ENCODE measurements at places on chromosomes 16 and 17. TPM values are rescaled to one million over a fixed set of nuclear protein-coding genes. Genes with fewer than 3 reads are reported as not detected.
A peak's percentile ranks its signal among the peaks of the same experiment; 100 is the strongest.

- no peak overlapping the region for H3K27ac ChIP-seq
- no peaks in the 10 kb centered on the region for H3K27me3 ChIP-seq
- H3K36me3 ChIP-seq = no peaks in the 10 kb centered on the region
- no peaks in the 10 kb centered on the region for H3K4me1 ChIP-seq
- DNase-seq = no peak
- no peak overlapping the region for H3K4me3 ChIP-seq
These were observed 42.4 kb upstream of the TRAP1 start for GRCh38 chr16:3759736-3760135.

DNA sequence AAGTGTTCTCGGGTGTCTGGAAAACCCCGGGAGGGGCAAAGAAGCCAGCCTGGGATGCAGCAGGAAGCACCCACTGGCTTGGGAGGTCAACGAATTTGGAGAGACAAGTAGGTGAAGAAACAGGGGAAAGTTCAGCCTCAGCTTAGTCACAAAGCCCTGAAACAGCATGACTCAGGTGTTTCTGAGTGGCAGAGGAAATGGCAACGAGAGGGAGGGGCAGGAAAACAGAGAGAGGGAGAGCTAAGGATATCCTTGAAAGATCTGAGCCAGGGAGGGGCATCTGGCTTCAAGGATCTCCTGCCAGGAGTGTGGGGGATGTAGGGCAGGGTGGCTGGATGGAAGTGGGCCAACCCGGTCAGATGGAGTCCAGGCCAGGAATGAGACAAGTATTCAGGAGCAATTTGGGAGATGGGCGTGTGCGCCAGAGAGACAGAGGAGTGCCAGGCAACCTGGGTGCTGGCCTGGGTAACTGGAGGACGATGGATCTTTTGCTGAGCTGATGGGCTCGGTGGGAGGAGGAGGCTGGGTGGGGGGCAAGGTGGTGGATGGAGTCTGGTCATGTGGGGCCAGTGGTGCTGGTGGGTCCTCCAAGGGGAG, 27.2 kb downstream of the ABCC3 start:
- peak overlapping the region; percentile 75 for H3K27ac ChIP-seq
- no peaks in the 10 kb centered on the region for H3K27me3 ChIP-seq
- H3K36me3 ChIP-seq = no peaks in the 10 kb centered on the region
- H3K4me3 ChIP-seq = no peak overlapping the region
- DNase-seq = peak; percentile 45

GRCh38 chr17:50533185-50533584, 650 bp downstream of the EPN3 start:
- no peaks in the 10 kb centered on the region for H3K36me3 ChIP-seq
- no peak for DNase-seq
- H3K27me3 ChIP-seq = peaks cover 15% of the 10 kb centered on the region
- no peak overlapping the region for H3K27ac ChIP-seq

The SKAP1 gene
- total RNA-seq = 1.9 TPM

The RASD1 gene
- 14.2 TPM for total RNA-seq

The GP1BA gene
- total RNA-seq = 0.31 TPM

GRCh38 chr16:71570144-71570543, 6.7 kb downstream of the TAT start:
- no peak overlapping the region for H3K27ac ChIP-seq
- no peaks in the 10 kb centered on the region for H3K4me1 ChIP-seq
- H3K36me3 ChIP-seq = no peaks in the 10 kb centered on the region
- H3K27me3 ChIP-seq = no peaks in the 10 kb centered on the region
- H3K4me3 ChIP-seq = no peak overlapping the region

- no peak for DNase-seq
- H3K4me3 ChIP-seq = no peak overlapping the region
- peak overlapping the region; percentile 83 for H3K27ac ChIP-seq
- peaks cover 20% of the 10 kb centered on the region for H3K4me1 ChIP-seq
- H3K36me3 ChIP-seq = no peaks in the 10 kb centered on the region
- no peaks in the 10 kb centered on the region for H3K27me3 ChIP-seq
These were observed 3.7 kb upstream of the MYL4 start for GRCh38 chr17:47205419-47205963.

DNA sequence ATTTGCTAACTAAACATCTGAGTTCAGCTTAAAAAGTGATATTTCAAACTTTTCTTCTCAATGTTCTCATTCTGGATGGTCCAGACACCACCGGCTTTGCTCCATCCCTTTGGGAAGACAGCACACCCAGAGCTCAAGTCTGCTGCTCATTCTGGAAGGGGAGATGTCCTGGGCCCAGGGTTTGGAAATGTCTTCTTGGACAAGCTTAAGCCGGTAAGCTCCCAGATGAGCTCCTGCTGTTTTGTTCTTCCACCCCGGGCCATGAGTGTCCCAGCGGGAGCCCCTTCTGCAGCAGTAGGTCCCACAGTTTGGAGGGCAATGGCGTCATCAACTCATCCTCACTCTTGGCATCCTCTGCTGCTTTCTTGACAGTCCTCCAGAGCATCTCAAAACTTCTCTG, 105.2 kb downstream of the TMEM100 start:
- no peaks in the 10 kb centered on the region for H3K27me3 ChIP-seq
- no peak overlapping the region for H3K4me3 ChIP-seq
- no peaks in the 10 kb centered on the region for H3K4me1 ChIP-seq
- DNase-seq = no peak
- H3K36me3 ChIP-seq = no peaks in the 10 kb centered on the region

- no peaks in the 10 kb centered on the region for H3K36me3 ChIP-seq
- no peaks in the 10 kb centered on the region for H3K27me3 ChIP-seq
- no peaks in the 10 kb centered on the region for H3K4me1 ChIP-seq
- DNase-seq = no peak
- H3K4me3 ChIP-seq = no peak overlapping the region
These were observed 35.9 kb downstream of the SLC6A4 start for GRCh38 chr17:30199600-30199999.

- H3K4me1 ChIP-seq = no peaks in the 10 kb centered on the region
- no peak overlapping the region for H3K27ac ChIP-seq
- no peak overlapping the region for H3K4me3 ChIP-seq
- H3K27me3 ChIP-seq = peaks cover 77% of the 10 kb centered on the region
These were observed 71.1 kb upstream of the RPL38 start for GRCh38 chr17:74132354-74132753.

The ATAD5 gene
- 4.4 TPM for total RNA-seq

GRCh38 chr16:86063760-86064405, 164.9 kb downstream of the IRF8 start:
- H3K4me3 ChIP-seq = no peak overlapping the region
- no peak overlapping the region for H3K27ac ChIP-seq
- H3K4me1 ChIP-seq = no peaks in the 10 kb centered on the region
- H3K27me3 ChIP-seq = peaks cover 3% of the 10 kb centered on the region
- DNase-seq = no peak
- H3K36me3 ChIP-seq = no peaks in the 10 kb centered on the region

DNA sequence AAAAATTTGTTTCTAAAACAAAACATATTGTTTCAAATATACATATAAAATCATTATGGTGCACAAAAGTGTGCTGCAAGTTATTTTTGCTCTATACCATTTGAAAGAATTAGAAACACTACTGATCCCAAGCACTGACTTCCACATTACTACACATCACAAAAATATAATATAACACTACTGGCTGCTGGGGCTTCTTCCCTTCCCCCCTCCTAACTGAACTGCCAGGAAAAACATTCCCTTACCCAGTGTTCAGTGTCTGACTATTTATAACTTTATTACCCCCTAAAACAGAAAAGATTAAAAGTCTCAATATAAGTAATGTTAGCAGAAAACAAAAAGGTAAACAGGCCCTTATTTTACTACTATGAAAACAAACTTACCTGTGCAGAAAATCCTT, 36.9 kb downstream of the GPATCH8 start:
- H3K4me3 ChIP-seq = no peak overlapping the region
- H3K27ac ChIP-seq = no peak overlapping the region
- H3K27me3 ChIP-seq = no peaks in the 10 kb centered on the region
- peaks cover 12% of the 10 kb centered on the region for H3K36me3 ChIP-seq
- H3K4me1 ChIP-seq = peaks cover 18% of the 10 kb centered on the region
- DNase-seq = no peak

DNA sequence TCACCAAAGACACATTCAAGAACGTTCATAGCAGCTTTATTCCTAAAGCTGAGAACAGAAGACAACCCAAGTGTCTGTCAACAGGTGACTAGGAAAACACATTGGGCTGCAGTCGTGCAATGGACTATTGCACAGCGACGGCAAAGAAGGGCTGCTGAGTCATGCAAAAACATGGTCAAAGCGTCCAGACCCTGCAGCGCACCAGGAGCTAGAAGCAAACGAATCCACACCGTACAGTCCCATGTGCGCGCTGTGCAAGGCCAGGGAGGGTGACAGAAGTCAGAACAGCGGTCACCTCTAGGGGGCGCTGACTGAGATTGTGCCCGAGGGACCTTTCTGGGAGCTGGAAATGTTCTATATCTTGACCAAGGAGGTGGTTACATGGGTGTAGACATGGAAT, 266.4 kb downstream of the MAF start:
- no peak overlapping the region for H3K27ac ChIP-seq
- no peaks in the 10 kb centered on the region for H3K4me1 ChIP-seq
- DNase-seq = no peak
- no peaks in the 10 kb centered on the region for H3K27me3 ChIP-seq

GRCh38 chr16:88616320-88616719, 22.1 kb upstream of the IL17C start:
- H3K4me3 ChIP-seq = no peak overlapping the region
- peaks cover 22% of the 10 kb centered on the region for H3K4me1 ChIP-seq
- H3K36me3 ChIP-seq = no peaks in the 10 kb centered on the region
- peak; percentile 79 for DNase-seq
- H3K27ac ChIP-seq = no peak overlapping the region

DNA sequence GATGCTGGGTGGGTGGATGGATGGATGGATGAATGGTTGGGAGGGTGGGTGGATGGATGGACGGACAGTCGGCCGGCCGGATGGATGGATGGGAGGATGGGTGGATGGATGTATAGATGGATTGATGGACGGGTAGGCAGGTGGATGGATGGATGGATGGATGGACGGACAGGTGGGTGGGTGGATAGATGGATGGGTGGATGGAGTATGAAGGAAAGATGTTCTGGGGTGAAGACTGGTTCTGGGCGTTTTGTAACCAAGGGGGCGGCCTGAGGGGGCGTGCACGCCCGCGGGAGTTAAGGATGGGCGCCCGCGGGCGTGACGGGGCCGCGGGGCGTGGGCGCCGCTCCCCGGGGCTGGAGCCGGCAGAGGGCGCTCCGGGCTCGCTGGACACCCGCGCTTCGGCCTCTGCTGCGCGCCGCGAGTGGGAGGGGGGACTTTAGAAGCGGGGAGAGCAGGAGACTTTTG, at the start of gene NECAB2:
Gene NECAB2 (plus strand): TSS at position 407 of the 468 bp plus-strand sequence. CDS start 405 bp downstream, outside the sequence.
- peaks cover 39% of the 10 kb centered on the region for H3K27me3 ChIP-seq
- no peaks in the 10 kb centered on the region for H3K36me3 ChIP-seq
- H3K27ac ChIP-seq = no peak within 1 kb of the TSS
- no peak for DNase-seq

GRCh38 chr16:83706394-83706793, 101.4 kb upstream of the HSBP1 start:
- no peaks in the 10 kb centered on the region for H3K4me1 ChIP-seq
- no peaks in the 10 kb centered on the region for H3K27me3 ChIP-seq
- H3K4me3 ChIP-seq = no peak overlapping the region
- H3K36me3 ChIP-seq = no peaks in the 10 kb centered on the region
- DNase-seq = no peak
- no peak overlapping the region for H3K27ac ChIP-seq

DNA sequence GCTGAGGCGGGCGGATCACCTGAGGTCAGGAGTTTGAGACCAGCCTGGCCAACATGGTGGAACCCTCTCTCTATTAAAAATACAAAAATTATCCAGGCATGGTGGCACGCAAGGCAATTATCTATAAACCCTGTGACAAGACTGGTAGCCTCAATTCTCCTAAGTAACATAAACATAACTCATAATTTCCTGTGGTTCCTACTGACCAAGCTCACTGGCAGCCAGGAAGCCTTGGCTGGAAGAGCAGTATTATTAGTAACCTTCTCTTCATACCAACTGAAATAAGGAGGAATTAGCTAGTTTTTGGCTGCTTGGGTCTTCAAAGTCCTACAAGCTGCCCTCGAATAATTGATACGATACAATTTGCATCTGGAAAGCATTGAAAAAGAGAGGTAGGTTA, 31.6 kb upstream of the LRRC37A3 start:
- no peaks in the 10 kb centered on the region for H3K36me3 ChIP-seq
- no peak for DNase-seq
- H3K27me3 ChIP-seq = no peaks in the 10 kb centered on the region
- H3K27ac ChIP-seq = no peak overlapping the region

DNA sequence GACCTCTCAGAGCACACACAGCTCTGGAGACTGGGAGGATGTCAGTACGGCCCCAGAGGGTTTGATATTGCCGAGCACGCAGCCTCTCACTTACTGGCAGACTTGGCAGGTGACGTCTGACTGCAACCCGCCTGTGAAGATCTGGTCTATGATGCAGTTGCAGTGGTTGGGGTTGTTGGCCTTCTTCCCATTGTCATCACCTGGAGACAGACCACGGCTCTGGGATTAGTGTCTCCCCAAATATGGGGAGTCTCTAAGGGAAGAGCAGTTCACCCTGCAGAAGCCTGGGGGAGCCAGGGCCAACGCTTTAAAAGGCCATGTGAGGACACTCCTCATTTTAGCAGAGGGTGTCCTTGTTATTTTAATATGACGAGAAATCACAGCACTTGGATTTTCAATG, 30.1 kb downstream of the USP22 start:
- peaks cover 100% of the 10 kb centered on the region for H3K36me3 ChIP-seq
- no peak overlapping the region for H3K4me3 ChIP-seq
- no peaks in the 10 kb centered on the region for H3K27me3 ChIP-seq
- no peak overlapping the region for H3K27ac ChIP-seq

The SMPD3 gene
- 2.3 TPM for total RNA-seq

DNA sequence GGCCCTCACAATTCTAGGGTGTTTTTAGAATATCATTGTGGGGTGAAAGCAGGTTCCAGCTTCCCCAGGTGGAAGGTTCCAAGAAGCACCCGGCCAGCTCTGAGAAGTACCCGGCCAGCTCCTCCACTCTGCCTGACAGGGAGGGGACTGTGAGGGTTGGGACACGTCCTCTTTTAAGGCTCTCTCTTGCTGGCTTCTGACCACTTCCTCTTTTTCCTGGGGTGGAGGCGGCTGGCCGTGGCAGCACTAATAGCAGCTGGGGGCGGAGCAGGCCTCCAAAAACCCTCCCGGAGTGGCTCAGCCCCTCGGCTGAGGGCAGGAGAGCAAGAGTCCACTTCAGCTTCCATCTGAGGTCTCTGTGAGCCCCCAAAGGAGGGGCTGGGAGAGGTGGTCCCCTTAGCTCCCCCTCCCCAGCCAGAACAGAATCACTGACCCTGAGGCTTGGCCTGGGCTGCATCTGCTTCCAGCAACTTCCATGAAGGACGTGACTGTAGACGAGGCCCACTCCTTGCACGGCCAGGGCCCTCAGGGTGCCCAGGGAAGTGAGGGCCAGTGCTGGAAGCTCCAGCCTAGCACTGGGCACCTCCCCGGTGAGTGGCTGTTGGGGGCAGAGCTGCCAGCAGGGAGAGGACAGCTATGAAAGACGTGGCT, 26.7 kb upstream of the PLCG2 start:
- peak overlapping the region; percentile 73 for H3K27ac ChIP-seq
- peak; percentile 87 for DNase-seq
- H3K4me1 ChIP-seq = peaks cover 5% of the 10 kb centered on the region
- no peaks in the 10 kb centered on the region for H3K27me3 ChIP-seq
- no peak overlapping the region for H3K4me3 ChIP-seq

GRCh38 chr16:18933501-18933900, 7.3 kb upstream of the SMG1 start:
- H3K4me1 ChIP-seq = no peaks in the 10 kb centered on the region
- H3K36me3 ChIP-seq = no peaks in the 10 kb centered on the region
- no peak overlapping the region for H3K27ac ChIP-seq
- H3K4me3 ChIP-seq = no peak overlapping the region
- no peak for DNase-seq

- no peaks in the 10 kb centered on the region for H3K36me3 ChIP-seq
- H3K4me3 ChIP-seq = no peak overlapping the region
- H3K4me1 ChIP-seq = no peaks in the 10 kb centered on the region
- H3K27ac ChIP-seq = no peak overlapping the region
- peaks cover 41% of the 10 kb centered on the region for H3K27me3 ChIP-seq
These were observed 53.7 kb upstream of the RPL38 start for GRCh38 chr17:74149597-74150427.

The CSH1 gene
- total RNA-seq = not detected
